ENCODE measurements at places on chromosomes 2 and 18.
A peak's percentile ranks its signal among the peaks of the same experiment; 100 is the strongest.

DNA sequence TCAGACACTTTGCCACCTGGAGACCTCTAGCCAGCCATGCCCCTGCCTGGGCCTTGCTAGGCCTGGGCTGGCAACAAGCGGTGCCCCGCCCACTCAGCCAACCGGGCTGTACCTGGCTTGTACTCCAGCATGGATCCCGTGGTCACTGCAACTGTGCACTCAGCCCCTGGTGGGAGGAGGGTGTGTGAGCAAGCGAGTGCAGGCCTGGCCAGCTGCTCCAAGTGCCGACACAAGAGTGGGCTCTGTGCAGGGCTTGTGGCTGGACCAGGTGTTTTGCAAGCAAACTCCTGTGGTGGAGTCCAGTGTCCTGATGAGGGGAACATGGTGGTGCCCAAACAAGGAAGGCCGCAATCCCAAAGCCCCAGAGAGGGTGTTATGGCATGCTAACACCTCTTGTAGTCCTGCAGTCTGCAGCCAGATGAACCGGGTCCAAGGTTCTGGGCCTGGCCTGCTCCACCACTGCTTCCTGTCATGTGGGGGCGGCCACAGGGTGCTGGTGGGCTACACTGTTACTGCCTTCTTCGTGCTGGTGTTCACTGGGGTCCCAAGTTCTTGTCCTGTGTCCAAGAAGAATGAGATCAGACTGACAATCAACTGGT is 60.1 kb upstream of the CD28 start:
- no peak for DNase-seq

GRCh38 chr2:10892796-10893350 is 18.9 kb upstream of the KCNF1 start:
- no peak for DNase-seq

DNA sequence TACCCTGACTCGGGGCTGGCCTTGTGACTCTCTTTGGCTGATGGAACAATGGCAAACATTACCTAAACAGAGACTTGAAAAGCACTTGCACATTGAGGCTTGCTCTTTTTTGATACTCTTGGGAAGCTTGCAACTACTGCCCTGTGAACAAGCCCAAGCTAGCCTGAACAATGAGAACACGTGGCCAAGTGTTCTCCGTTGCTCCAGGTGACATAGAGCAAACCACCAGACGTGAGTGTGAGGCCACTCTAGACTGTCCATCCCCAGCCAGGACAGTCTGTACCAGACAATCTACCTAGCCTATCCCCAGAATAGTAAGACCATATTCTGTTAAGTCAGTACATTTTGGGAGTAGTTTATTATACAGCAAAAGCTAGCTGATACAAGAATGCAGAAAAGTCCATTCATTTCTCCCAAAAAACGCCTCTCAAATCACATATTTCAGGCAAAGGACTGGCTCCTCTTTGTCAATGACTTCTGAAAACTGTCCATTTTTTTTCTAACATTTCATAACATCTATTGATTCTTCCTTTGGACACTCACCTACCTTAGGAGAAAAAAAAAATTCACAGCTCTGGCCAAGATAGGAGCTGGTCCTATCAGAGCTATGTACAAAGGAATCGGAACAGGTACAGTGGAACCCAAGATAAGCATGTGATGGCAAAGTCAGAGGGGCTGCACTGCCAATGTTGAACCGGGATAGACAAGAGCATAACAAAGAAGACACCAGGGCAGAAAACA is 142.1 kb upstream of the PKDCC start:
- no peak for DNase-seq

GRCh38 chr18:58911766-58912165 is 47.1 kb downstream of the ZNF532 start:
- DNase-seq, result no peak

GRCh38 chr2:71536226-71536671 is 82.9 kb downstream of the DYSF start:
- DNase-seq, result no peak

DNA sequence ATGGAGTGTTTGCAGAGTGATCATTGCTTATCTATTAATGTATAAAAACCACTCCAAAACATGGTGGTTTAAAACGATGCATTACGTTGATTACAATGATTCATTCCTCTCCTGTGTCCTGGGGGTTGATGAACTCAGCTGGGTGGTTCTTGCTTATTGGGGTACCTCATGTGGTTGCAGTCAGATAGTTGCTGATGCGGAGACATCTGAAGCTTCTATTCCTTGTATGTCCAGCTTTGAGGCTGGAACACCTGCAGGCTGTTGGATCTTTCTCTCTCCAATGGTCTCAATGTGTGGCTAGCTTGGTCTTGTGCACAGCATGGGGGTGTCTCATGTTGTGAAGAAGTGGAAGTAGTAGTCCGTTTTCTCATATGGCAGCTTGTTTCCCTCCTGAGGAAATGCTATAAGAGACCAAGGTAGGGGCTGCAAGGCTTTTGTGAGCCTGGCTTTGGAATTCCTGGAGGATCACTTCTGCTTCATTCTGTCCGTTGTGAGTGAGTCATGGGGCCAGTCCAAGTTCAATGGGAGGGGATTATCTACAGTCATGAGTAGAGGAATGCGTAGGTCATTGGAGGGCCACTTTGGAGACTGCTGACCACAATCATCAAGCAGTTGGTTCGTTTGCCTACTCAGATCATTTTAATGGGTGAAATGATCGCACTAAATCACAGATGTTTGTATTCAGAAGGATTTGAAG is 601.0 kb downstream of the SLC4A3 start:
- DNase-seq, result no peak

- no peak for DNase-seq
These were observed 98.6 kb upstream of the NCK2 start for GRCh38 chr2:105645938-105646773.

DNA sequence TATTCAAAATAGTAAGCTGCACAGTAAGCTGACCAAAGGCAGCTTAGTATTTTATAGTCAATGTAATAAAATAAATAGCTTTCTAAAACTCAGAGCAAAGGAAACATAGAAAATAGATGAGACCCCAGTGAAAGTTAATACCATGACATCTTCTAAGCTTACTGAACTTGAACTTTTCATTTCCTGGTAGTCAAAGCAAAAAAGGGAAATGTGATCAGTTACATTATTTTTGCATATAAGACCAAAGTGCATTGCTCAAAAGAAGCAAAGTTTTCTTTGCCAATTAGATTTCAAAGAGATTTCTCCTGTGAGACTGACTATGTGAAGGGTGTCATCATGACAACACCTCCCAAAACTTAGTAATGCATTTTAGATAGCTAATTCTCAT is 70.2 kb downstream of the MYO1B start:
- no peak for DNase-seq

DNA sequence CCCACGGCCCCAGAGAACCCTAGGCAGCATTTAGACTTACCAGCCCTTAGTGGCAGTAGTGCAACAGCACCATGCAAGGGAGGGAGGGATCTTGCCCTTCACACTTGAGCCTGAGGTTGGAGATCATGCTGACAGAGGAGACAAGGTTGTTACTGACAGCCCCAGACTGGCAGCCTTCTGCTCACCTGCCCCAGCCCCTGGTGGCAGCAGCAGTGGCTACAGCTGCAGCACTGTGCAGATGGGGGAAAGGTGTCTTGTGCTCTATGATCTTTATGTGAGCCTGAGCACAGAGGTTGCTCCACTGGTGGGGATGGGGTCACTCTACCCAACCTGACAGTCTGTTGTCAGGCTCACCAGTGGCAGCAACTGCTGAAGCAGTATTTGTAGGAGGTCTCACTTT is 501.2 kb upstream of the LRRTM4 start:
- no peak for DNase-seq

GRCh38 chr2:65292106-65292400 is 64.4 kb downstream of the ACTR2 start:
- DNase-seq, result no peak

- DNase-seq, result no peak
These were observed 8.5 kb upstream of the STK39 start for GRCh38 chr2:168255866-168256265.

DNA sequence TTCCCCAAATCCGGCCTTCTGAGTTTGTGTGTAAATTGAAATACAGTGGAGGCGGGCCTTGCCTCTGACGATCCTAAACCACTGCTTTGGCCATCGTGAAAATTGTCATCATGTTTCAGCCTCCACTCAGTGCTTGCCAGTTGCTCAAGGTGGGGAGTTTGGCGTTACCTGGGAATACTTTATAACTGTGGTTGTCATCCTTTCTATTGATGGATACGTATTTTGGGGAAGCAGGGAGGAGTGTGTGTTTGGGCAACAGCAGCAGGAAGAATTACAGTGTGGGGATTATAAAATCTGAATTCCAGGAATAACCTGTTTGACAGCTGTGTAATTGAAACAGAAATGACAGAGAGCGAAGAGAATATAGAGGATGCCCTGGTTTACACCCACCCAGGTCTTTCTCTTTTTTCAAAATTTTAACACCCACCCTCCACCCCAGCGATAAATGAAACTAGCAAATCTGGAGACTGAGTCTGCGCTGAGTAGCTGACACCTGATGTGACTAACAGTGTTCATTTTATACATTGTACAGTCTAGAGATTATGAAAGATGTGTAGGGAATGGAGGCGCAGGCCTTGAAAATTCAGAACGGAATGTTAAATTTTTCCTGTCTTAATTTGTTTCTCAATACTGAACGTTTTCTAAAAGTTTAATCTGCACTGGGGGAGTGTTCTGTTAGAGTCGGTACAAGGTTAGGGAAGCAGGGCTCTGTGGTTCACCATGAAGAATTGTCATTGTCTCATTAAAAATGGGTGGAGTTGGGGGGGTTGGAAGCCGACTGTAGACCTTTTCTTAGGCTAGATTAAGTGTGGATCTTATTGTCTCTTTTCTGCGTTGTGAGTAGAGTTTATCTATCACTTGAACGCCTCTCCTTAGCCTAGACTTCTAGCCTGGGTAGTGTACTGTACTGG is 1.6 kb downstream of the MAP4K4 start:
- no peak for DNase-seq

- no peak for DNase-seq
These were observed 459.4 kb upstream of the UBE2E3 start for GRCh38 chr2:180520921-180521581.

DNA sequence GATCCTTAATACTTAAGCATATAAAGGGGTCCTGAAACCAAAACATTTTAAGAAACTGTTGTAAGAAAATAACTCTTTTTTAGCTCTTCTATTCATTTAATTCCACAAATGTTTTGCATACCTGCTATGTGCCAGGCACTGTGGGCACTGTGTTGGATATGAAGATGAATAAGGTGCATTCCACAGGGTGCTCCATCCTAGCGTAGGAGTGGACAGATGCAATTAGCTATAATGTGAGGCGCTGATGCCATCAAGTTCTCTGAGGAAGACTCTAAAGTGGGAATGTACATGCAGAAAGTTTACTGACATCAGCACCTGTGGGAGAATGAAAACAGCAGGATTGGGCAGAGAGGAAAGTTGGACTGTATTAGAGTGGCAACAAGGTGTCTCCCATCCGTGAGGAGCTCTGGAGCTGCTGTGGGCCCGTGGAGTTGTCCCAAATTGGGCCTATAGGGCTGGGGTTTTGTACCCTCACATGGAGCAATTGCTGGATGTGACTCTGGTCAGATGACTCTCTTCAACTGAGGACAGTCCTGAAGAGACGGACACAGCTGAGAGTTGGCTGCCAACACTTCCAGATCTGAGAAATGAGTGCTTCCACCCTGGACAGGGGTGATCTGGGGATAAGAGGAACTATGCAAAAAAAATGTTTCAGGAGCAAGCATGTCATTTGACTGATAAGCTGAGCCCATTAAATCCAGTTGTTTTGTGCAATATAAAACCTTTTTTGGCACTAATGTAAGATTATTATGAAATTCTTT is 22.3 kb downstream of the CD8A start:
- no peak for DNase-seq

GRCh38 chr2:104888489-104889258 is 34.8 kb downstream of the POU3F3 start:
- no peak for DNase-seq

DNA sequence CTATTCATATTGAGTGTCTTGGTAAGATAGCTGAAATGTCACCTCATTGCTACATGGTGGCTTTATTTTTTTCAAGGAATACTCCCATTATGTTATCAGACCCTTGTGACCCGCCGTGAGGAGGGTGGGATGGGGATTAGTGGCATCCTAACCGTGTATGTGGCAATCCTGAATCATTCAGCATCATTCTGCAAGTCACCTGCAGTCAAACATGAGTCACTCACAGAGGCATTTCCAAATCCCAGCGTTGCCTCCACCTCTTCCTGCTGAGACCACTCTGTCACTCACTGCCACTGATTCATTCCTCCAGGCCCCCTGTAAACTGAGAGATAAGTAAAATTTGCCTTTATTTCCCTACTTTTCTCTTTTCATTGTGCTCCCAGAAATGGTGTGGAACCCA is 307.4 kb upstream of the KLHL29 start:
- DNase-seq, result no peak

- DNase-seq, result no peak
These were observed 67.5 kb upstream of the BZW1 start for GRCh38 chr2:200744201-200744602.

DNA sequence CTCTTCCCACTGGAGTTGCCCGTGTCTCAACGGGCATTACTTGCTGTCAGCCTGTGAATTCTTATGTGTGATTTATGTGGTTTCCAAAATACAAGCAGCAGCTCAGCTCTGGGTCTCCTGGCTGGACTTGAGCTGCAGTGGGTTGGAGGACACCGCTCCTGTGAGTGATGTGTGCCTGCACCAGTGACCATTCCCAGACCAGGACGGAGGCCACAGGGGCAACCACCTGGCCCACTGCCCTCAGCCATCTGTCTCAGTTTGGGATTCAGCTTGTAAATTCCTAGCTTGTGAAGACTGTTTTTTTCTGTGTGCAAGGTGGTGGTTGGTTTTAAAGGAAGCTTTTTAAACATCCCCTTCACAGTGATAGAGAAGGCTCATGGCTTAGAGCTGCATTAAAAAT is 261.0 kb downstream of the BCL2 start:
- DNase-seq, result no peak

DNA sequence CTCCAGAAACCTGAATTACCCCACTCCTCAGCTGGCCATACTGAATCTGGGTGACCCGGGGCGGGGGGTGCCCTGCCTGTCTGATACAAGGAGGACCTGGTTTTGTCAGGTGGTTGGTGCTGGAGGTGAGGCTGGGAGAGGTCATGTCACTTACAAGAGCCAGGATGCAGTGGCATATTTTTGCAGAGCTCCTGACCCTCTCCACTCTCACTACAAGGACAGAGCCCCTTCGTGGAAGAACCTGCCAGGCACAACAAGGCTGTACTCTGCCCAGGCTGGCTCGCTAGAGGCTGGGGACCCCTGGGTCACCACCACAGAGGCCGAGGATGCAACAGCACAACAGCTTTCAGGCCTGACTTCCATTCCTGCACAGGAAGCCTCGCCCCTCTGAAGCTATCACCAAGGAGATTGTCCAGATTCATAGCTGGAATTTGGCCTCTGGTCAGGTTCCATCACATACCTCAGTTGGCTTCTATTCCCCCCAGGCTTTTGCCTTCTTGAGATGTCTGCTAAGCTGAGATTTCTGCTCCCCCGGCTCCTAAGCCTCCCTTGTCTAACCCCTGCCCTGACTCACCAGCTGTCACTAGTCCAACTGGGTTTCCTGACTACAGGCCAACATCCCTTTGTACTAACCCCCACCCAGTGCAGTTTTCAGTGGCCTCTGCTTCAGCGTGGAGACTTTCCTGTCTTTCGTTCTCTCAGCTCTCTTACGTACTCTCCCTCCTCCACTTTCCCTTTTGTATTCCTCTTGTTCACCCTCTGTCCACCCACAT is 132.5 kb upstream of the EPAS1 start:
- DNase-seq, result peak; percentile 6

GRCh38 chr2:170396799-170397459 is 219.0 kb downstream of the MYO3B start:
- no peak for DNase-seq

Measured in hypothalamus (tissue), 51 donors.